ENCODE measurements at places on chromosomes 3 and 15.

GRCh38 chr3:157067114-157067513 lies 92.8 kb downstream of the CCNL1 start:
- no peak for DNase-seq

GRCh38 chr3:66836363-66837152 lies 161.5 kb upstream of the KBTBD8 start:
- no peak for DNase-seq

DNA sequence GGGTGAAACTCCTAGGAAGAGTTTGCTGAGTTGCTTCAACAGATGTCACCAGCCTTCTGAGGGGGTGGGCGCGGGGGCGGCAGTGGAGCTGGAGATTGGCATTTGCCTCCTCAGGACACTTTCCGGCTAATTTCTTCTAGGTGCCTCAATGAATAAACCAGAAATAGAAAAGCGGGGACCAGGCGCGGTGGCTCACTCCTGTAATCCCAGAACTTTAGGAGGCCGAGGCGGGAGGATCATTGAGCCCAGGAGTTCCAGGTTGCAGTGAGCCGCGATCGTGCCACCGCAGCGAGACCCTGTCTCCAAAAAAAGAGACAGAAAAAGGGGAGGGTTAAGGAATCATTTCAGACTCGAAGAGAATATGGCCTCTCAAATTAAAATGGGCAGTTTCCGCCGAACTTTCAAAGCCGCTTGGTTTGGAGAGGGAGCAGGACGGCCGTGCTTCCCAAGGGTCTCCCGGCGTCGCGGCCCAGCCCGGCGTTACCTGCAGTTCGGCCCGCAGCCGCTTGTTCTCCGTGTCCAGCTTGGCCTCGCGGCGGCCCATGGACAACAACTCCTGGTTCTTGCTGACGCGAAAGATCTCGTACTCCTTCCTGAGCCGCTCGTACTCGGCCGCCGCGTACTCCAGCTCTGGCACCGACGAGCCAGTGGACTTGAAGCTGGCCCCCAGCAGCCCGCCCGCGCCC lies 587 bp downstream of the NPHP3 start:
- DNase-seq: peak; percentile 27

- DNase-seq: no peak
Measured at GRCh38 chr3:100756441-100756840, 47.1 kb downstream of the TFG start.

GRCh38 chr15:38072348-38073177 lies 138.1 kb downstream of the TMCO5A start:
- no peak for DNase-seq

- no peak for DNase-seq
Measured at GRCh38 chr15:70531576-70531975, 231.8 kb downstream of the UACA start.

- DNase-seq: no peak
Measured at GRCh38 chr3:57164657-57165573, at the start of gene IL17RD. Gene IL17RD, minus strand, starts transcription at chr3:57165353. Its CDS starts 67 bp downstream, at chr3:57165286.

GRCh38 chr3:83928391-83928790 lies 1030.4 kb upstream of the CADM2 start:
- no peak for DNase-seq

DNA sequence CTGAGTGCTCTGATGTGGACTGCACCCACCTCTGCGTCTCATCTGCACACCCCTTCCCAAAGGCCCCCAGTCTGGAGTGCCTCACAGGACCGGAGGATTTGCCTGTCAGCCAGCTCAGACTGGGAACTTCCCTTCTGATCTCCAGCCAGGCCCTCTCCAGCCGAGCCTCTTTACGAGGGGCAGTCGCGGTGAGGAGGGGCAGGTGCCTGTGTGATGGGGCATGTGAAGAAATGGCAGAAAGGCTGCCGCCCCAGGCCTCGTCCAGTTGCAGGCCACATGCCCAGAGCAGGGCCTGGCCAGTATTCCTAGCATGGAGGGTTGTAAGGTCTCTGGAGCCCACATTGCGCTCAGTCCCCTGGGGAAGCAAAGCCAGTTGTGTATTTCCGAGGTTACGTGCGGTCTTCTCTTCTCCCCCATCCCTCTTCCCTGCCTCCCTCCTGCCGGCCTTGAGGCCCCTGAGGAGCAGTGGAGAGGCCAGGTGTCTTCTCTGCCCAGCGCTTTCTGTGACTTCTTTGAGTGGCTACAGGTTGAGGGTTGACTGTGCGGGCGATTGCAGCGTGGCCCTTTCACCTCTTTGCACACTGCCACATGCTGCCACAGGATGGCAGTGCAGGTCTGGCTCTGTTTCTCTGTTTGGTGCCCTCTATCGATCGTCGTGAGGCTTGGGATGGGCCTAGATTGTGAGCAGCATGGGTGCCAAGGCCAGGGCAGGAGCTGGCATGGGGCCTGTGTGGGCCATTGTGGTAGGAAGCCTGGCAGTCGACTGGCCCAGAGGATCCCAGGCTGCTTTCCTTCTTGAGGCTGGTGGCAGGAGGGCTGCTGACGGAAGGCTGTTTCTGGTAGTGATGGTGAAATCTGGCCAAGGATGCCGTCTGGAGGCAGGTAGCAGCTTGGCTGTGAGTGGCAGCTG lies 5.3 kb downstream of the CLK3 start:
- DNase-seq: peak; percentile 57

GRCh38 chr15:32908872-32909271 lies 191.1 kb downstream of the GREM1 start:
- DNase-seq: no peak
